ENCODE measurements at places on chromosomes 13 and 19.
A peak's percentile ranks its signal among the peaks of the same experiment; 100 is the strongest.

GRCh38 chr13:26623125-26623524, 65.6 kb downstream of the WASF3 start:
- no peak for DNase-seq

- DNase-seq: peak; percentile 62
These were observed 21.8 kb upstream of the NAXD start for GRCh38 chr13:110593430-110594130.

GRCh38 chr19:46661735-46662592, 982 bp upstream of the DACT3 start:
- peak; percentile 68 for DNase-seq

- no peak for DNase-seq
These were observed 492.0 kb downstream of the FGF9 start for GRCh38 chr13:22162889-22163288.

DNA sequence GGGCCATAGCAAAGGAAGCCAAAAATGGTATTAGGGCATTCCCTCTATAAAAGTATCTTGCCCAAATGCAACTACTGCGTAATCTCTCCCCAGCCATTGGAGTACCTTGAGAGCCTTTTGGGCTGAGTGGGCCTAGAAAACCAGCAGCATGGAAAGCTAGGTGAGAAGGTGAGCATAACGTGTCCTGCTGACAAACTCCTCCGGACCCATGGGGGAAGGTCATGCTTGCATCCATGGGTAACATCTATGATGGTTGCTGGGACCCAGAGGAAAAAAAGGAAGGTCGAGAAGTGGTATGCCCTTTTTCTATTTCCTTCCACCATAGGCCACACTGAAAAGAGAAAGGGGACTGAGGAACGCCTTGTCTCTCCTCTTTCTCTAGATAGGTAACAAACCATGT, 57.4 kb downstream of the ZNF728 start:
- DNase-seq: no peak

DNA sequence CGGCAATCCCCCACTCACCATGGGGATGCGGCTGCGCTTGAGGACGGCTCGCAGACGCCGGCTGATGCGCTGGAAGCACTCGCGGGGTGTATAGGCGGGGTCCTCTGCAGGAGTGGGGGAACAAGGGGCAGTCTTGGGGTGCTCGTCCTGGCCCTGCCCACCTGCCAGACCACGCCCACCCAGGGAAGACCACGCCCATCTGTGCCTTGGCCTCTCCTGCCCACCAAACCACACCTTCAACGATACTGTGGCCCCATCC, 6.7 kb downstream of the RNU6-9 start:
- DNase-seq: no peak

GRCh38 chr13:114012141-114012540, 38.3 kb upstream of the C13orf46 start:
- DNase-seq: no peak

DNA sequence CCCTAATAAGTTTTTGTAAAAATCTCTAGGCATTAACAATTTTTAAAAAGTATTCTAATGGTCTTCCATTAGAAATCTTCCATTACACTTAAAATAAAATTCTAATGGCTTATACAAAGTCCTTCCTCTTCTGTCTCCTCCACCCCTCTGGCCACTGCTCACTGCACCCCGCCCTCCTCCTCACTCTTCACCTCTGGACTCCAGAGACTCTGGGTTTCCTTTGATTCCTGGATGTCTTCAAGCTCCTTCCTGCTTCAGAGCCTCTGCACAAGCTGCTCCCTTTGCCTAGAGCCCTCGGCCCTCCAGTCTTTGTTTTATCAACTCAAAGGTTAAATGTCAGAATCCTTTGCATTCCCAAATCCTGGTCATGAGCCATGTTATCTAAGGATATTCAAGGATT, 20.8 kb downstream of the TNFSF14 start:
- no peak for DNase-seq

GRCh38 chr19:39181500-39182173, 15.1 kb upstream of the NCCRP1 start:
- no peak for DNase-seq

- DNase-seq: no peak
These were observed 7.6 kb downstream of the LYPD3 start for GRCh38 chr19:43457809-43458208.

- no peak for DNase-seq
These were observed 38.2 kb downstream of the PTPRS start for GRCh38 chr19:5302396-5302795.

- no peak for DNase-seq
These were observed 1576.5 kb downstream of the PCDH9 start for GRCh38 chr13:65653613-65654012.

DNA sequence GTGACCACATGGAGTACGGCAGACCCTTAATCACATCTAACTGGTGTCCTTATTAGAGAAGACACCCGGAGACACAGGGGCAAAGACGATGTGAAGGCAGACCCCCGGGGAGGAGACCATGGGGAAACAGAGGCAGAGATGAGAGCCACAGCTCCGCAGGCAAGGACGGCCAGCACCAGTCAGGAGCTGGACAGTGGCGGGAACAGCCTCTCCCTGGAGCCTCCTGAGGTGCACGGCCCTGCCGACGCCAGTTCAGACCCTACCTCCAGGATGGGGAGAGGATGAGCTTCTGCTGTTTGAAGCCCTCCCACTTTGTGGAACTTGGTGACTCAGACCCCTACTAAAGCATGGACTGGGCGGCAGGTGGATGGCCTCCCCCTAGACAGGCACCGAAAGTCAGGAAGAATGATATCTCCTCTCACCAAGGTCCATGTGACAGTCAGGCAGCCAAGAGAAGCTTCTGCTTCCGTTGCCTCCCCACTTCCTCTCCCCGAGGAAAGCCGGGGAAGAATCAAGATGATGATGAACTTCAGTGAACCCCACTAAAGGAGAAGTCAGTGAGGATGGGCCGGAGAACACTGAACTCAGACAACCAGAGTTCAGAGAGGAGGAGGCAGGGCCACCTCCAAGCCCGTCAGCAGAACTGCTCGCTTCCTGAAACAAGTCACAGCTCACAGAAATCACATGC, 25.4 kb downstream of the RAB20 start:
- no peak for DNase-seq
